ENCODE measurements at places on chromosomes 12 and 14.

DNA sequence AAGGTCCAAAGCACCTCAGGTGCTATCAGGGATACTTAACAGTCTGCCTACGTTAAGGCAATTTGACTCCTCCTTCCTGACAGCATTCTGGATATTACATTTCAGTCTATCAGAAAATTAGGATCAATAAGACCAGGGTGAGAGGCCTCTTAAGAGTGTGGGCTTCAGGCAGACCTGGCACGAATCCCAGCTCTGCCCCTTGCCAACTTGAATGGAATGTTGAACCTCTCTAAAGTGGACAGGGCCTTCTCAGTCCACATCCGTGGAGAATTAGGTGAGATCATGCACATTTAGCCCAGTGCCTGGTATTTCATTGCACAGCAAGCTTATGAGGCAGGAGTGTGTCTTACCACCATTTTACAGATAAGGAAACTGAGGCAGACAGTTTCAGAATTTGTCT lies 25.9 kb downstream of the DCAF4 start:
- DNase-seq = no peak

GRCh38 chr12:4159851-4160250 lies 113.7 kb upstream of the CCND2 start:
- no peak for DNase-seq

DNA sequence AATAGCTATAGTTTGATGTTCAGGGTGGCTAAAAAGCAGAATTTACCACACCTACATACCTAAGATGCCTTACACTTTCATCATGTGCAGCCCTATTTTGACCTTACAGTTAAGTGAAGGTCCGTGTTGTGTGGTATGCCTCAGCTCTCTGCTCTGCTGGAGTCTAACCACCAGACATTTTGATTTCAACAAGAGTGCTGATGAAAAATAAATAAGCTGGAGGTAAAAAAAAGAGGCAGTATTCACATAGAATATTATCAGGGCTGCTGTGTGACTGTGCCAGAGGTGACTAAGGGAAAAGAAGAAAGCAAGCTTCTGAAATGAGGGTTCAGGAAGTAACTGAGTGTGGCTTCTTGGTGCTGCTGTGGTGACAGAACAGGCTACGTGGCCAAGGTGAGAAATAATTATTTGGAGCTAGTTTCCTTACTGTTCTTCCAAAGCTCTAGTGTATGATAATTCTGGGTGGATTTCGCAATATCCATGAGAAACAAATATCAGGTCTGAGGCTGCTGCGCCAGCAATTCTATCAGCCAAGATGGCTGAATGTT lies 188.8 kb downstream of the STXBP6 start:
- no peak for DNase-seq

GRCh38 chr12:119911182-119911581 lies 34.1 kb upstream of the CIT start:
- DNase-seq = no peak

DNA sequence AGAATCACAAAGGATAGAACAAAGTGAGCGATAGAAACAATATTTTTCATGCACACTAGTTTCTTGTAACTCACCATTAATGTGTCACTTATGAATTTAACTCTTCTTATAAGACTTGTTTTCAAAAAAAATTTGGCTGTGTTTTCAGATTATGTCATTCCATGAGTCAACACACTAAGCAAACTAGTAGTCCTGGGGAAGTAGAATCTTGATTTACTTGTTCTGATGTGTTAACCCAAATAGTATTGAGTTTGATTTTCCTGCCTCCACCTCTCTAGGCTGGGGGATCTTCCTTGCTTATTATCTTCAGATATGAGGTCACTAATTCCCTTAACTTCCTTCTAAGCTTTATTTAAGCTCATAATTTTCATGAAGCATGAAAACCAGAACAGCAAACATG lies 151.0 kb upstream of the SEL1L start:
- DNase-seq = no peak

GRCh38 chr12:12048266-12048665 lies 22.5 kb upstream of the BCL2L14 start:
- no peak for DNase-seq
